ENCODE measurements at places on chromosomes 1 and 21. TPM values are rescaled to one million over a fixed set of nuclear protein-coding genes. Genes with fewer than 3 reads are reported as not detected.

HPDL gene
- total RNA-seq: 1.3 TPM

UTS2 gene
- not detected for total RNA-seq

GPATCH2 gene
- total RNA-seq: 31.3 TPM

PRPF38B gene
- 23.5 TPM for total RNA-seq

OR2L2 gene
- 1.6 TPM for total RNA-seq

TMEM59 gene
- 94.8 TPM for total RNA-seq

ENO1 gene
- total RNA-seq: 225 TPM

CACNA1S gene
- total RNA-seq: not detected

WNT3A gene
- total RNA-seq: not detected

AMPD1 gene
- not detected for total RNA-seq

LCE2A gene
- not detected for total RNA-seq

TMEM269 gene
- 0.94 TPM for total RNA-seq

MEX3A gene
- total RNA-seq: 69.5 TPM

WNT2B gene
- 5.6 TPM for total RNA-seq

TSPAN2 gene
- 28.2 TPM for total RNA-seq

BSND gene
- total RNA-seq: not detected

ATP6V1G3 gene
- not detected for total RNA-seq

CATSPERE gene
- total RNA-seq: 0.94 TPM

S100A9 gene
- 9.1 TPM for total RNA-seq

CA6 gene
- total RNA-seq: not detected

DIO1 gene
- total RNA-seq: not detected

CHIA gene
- total RNA-seq: not detected

LRRC7 gene
- 639 TPM for total RNA-seq
